Fibroblast of skin of left biceps (primary cell): ENCODE measurements at places on chromosomes 13 and 19.

- no peak for DNase-seq
These were observed 2.6 kb downstream of the HMG20B start for GRCh38 chr19:3575260-3575741.

- DNase-seq, result no peak
These were observed 12.9 kb downstream of the CEBPG start for GRCh38 chr19:33386361-33386858.

- no peak for DNase-seq
These were observed 153.4 kb upstream of the STARD13 start for GRCh38 chr13:33438918-33439317.

- DNase-seq, result peak; percentile 100
These were observed at the start of gene GPR108 for GRCh38 chr19:6737284-6737872. GPR108 (minus strand) TSS chr19:6737580; CDS start chr19:6737576, 4 bp downstream.

- no peak for DNase-seq
These were observed 476.3 kb upstream of the SLITRK1 start for GRCh38 chr13:84358601-84359000.

- DNase-seq, result no peak
These were observed 30.7 kb downstream of the GPR180 start for GRCh38 chr13:94632226-94632980.

GRCh38 chr13:60655256-60655655 is 258.2 kb downstream of the TDRD3 start:
- DNase-seq, result no peak
